ENCODE measurements at places on chromosomes 4 and X.
A peak's percentile ranks its signal among the peaks of the same experiment; 100 is the strongest.

DNA sequence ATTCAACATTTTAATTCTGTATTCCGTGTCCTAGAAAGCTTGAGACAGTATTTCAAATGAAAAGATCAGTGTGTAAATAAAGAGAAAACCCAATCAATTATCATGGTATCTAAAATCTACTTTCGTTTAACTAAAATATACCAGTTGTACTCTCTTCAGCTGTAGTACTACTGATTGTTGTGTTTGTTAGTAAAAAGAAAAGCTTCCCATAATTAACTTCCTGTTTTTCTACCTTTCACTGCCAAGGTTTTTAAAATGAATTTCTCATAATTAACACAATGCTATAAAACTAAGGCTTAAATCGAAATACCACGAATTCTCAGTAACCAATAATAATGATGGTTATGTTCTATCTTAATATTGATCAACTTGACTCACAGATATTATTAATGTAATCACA lies 37.4 kb downstream of the PPP3CA start:
- no peak overlapping the region for H3K27ac ChIP-seq
- peaks cover under 1% of the 10 kb centered on the region for H3K36me3 ChIP-seq
- H3K27me3 ChIP-seq, result no peaks in the 10 kb centered on the region
- peaks cover 37% of the 10 kb centered on the region for H3K4me1 ChIP-seq
- H3K4me3 ChIP-seq, result no peak overlapping the region
- no peak for DNase-seq

DNA sequence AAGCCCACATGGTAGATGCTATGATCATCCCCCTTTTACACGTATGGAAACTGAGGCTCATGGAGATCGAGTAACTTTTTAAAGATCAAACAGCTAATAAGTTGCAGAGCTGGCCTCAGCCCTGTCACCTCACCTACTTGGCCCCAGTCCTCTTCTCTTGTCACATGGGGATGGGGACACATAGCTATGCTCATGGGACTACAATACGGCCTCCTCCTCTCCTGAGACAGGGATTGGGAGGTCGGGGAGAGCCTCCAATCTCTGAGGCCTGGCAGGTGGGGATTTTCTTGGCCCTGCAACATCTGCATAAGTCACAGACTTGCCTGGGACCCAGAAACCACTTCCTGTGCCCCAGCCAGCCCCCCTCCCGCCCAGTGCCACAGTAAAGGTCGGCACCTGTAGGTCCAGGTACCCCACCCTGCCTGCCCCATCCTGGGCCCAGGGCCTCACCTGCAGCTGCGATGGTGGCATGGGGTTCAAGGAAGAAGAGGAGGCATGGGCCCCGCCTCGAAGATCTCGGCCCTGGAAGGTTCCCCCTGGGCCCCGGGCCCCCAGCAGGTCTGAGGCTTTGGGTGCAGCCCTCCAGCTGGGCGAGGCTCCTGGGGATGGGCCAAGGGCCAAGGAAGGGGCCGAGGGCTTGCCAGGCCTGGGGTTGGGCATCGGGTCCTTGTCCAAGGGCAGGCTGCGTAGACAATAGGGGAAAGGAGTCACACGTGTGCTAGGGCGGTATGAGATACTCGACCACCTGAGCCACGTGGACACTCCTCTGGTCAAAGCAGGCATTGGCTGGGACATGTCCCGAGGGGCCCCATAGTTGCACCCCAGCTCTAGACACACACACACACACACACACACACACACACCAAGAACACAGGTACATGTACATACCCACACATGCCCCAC lies 6.4 kb downstream of the FOXP3 start:
- DNase-seq, result no peak
- no peak overlapping the region for H3K4me3 ChIP-seq
- H3K27me3 ChIP-seq, result peaks cover 5% of the 10 kb centered on the region
- H3K4me1 ChIP-seq, result no peaks in the 10 kb centered on the region
- no peaks in the 10 kb centered on the region for H3K36me3 ChIP-seq

DNA sequence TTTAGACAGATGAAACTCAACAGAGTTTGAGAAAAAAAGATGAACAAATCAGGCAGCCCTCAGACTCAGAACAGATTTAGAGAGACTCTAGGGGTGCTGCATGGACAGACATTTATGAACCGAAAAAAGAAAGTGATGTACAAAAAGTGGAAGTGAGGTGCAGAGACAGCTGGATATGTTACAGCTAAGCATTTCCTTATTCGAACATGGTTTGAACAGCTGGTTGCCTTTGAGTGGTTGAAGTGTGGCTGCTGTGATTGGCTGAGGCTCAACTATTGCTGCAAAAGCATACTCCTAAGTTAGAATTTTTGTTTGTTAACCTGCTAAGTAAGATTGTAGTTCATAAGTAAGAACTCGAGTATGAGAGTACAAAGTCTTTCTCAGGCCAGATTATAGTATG lies 331.5 kb upstream of the PABPC4L start:
- H3K27me3 ChIP-seq, result no peaks in the 10 kb centered on the region
- H3K4me3 ChIP-seq, result no peak overlapping the region
- no peaks in the 10 kb centered on the region for H3K4me1 ChIP-seq
- no peak overlapping the region for H3K27ac ChIP-seq

DNA sequence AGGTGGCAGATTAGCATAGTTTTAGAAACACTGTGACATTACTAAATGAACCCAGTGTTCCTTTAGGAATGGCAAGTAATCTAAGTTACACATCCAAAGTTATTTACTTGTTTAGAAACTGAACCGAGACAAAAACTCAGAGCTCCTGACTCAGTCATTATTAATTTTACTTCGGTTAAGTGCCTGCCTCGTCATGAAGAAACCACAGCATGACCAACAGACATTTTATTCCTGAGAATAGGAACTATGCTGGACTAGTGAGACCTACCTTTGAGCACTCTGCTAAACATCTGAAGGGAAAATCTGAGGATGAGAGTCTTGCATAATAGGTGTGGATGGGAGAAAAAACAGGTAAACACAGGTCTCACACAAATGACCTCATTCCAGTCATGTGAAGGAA lies 2.5 kb downstream of the BEX1 start:
- DNase-seq, result no peak
- no peak overlapping the region for H3K4me3 ChIP-seq
- no peaks in the 10 kb centered on the region for H3K36me3 ChIP-seq
- no peak overlapping the region for H3K27ac ChIP-seq
- H3K27me3 ChIP-seq, result peaks cover 4% of the 10 kb centered on the region

GRCh38 chr4:41693629-41694028 lies 54.9 kb downstream of the PHOX2B start:
- H3K27ac ChIP-seq, result no peak overlapping the region
- H3K4me1 ChIP-seq, result peaks cover 15% of the 10 kb centered on the region
- H3K27me3 ChIP-seq, result peaks cover 4% of the 10 kb centered on the region
- H3K36me3 ChIP-seq, result peaks cover 7% of the 10 kb centered on the region

GRCh38 chr4:10684631-10685030 lies at the start of gene CLNK:
Gene CLNK (minus strand): TSS chr4:10684768. CDS start chr4:10667869, 16,899 bp downstream.
- no peaks in the 10 kb centered on the region for H3K36me3 ChIP-seq
- no peaks in the 10 kb centered on the region for H3K4me1 ChIP-seq
- no peak within 1 kb of the TSS for H3K4me3 ChIP-seq
- H3K27ac ChIP-seq, result no peak within 1 kb of the TSS

DNA sequence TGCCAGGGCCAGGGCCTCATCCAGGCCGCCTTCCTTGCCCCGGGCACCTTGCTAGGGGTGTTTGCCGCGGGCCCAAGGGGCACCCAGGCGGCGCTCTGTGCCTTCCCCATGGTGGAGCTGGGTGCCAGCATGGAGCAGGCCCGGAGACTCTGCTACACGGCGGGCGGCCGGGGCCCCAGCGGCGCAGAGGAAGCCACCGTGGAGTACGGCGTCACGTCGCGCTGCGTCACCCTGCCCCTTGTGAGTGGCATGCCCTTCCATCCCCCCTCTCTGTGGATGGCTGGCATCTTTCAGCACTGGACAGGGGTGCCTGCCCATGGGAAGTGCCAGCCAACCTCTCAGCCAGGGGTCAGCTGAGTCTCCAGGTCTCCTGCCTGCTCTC lies 3.6 kb downstream of the PLXNB3 start:
- peaks cover 7% of the 10 kb centered on the region for H3K4me1 ChIP-seq
- H3K27ac ChIP-seq, result no peak overlapping the region
- no peak for DNase-seq
- H3K27me3 ChIP-seq, result no peaks in the 10 kb centered on the region

DNA sequence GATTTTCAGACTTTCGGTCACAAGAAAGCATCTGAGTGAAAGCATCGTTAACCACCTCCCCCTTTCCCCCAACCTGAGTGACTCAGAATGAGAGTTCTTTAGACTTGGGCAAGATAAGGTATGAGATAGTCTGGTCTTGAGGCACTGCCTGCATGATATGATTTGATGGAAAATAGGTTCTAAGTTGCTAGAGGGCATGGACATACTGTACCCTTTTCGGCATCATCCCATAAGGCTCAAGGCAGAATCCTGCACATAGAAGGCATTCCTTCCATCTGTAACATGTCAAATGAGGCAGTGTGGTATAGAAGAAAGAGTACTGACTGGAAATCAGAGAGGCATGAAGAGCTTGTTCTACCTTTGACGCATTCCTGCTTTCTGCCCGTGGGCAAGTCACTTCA lies 16.8 kb upstream of the AMOT start:
- DNase-seq, result no peak
- H3K4me1 ChIP-seq, result no peaks in the 10 kb centered on the region
- no peaks in the 10 kb centered on the region for H3K36me3 ChIP-seq
- no peak overlapping the region for H3K27ac ChIP-seq
- H3K27me3 ChIP-seq, result no peaks in the 10 kb centered on the region
- H3K4me3 ChIP-seq, result no peak overlapping the region

DNA sequence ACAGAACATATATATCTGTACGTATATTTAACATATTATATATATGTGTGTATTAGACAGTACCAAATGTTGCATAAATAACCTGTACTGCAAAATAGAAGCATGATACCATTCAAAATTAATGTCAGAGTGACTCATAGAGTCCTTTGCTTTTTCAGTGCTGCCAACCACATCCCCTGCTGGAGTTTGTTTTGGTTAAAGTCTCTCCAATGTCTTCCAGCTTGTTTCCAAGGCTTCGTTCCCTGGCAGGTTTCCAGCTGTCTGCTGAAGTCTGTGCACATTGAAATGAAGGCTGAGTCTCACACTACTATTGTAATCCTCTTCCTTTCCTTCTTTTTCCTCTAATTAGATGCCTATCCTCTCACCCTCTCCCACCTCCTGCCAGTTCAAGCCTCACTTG lies 14.9 kb downstream of the NRK start:
- H3K27me3 ChIP-seq, result no peaks in the 10 kb centered on the region
- H3K4me3 ChIP-seq, result no peak overlapping the region
- no peak overlapping the region for H3K27ac ChIP-seq
- H3K4me1 ChIP-seq, result no peaks in the 10 kb centered on the region
- no peaks in the 10 kb centered on the region for H3K36me3 ChIP-seq
- peak; percentile 5 for DNase-seq

- H3K27me3 ChIP-seq, result peaks cover 7% of the 10 kb centered on the region
- H3K36me3 ChIP-seq, result peaks cover 8% of the 10 kb centered on the region
- H3K4me1 ChIP-seq, result peaks cover 80% of the 10 kb centered on the region
- H3K27ac ChIP-seq, result peak overlapping the region; percentile 97
- no peak for DNase-seq
Measured at GRCh38 chr4:16687845-16688244, 210.6 kb downstream of the LDB2 start.

- H3K4me3 ChIP-seq, result no peak overlapping the region
- H3K27ac ChIP-seq, result peak overlapping the region; percentile 34
- peaks cover 90% of the 10 kb centered on the region for H3K4me1 ChIP-seq
- H3K36me3 ChIP-seq, result peaks cover 10% of the 10 kb centered on the region
Measured at GRCh38 chr4:24853142-24853541, 57.8 kb downstream of the SOD3 start.

DNA sequence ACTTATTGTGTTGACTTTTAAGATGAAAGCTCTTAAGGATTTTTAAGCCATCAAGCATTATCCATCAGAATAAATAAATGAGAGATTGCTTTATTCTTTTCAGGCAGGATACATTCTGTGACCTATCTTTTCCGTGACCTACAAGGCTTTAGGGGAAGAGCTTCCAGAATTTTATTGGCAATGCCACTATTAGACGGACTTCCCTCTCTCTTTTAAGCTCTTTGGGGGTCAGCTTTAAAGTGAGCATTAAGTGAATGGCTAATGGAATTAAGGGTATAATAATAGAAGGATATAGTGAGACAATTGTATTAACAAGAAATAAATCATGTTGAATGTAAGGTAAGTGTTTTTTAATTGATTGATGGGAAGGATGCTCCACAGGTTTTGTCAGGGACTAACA lies 273.7 kb downstream of the GPAT3 start:
- no peak for DNase-seq
- H3K4me1 ChIP-seq, result peaks cover 19% of the 10 kb centered on the region
- no peak overlapping the region for H3K27ac ChIP-seq
- peaks cover 2% of the 10 kb centered on the region for H3K27me3 ChIP-seq

- no peak overlapping the region for H3K27ac ChIP-seq
- no peaks in the 10 kb centered on the region for H3K36me3 ChIP-seq
- no peak for DNase-seq
- H3K27me3 ChIP-seq, result no peaks in the 10 kb centered on the region
- H3K4me3 ChIP-seq, result no peak overlapping the region
- H3K4me1 ChIP-seq, result no peaks in the 10 kb centered on the region
Measured at GRCh38 chrX:19911784-19912183, 24.4 kb upstream of the SH3KBP1 start.

GRCh38 chr4:40630335-40631021 lies 814 bp upstream of the RBM47 start:
- H3K27me3 ChIP-seq, result peaks cover 1% of the 10 kb centered on the region
- no peaks in the 10 kb centered on the region for H3K36me3 ChIP-seq
- no peak overlapping the region for H3K27ac ChIP-seq
- peaks cover 46% of the 10 kb centered on the region for H3K4me1 ChIP-seq
- H3K4me3 ChIP-seq, result peak overlapping the region; percentile 94
- DNase-seq, result no peak

- H3K36me3 ChIP-seq, result peaks cover 28% of the 10 kb centered on the region
- H3K4me1 ChIP-seq, result peaks cover 62% of the 10 kb centered on the region
- peaks cover 4% of the 10 kb centered on the region for H3K27me3 ChIP-seq
- H3K27ac ChIP-seq, result peak overlapping the region; percentile 64
- H3K4me3 ChIP-seq, result peak overlapping the region; percentile 19
- DNase-seq, result no peak
Measured at GRCh38 chr4:98568941-98569663, 89.3 kb downstream of the TSPAN5 start.

GRCh38 chrX:8404471-8404870 lies 60.2 kb upstream of the VCX3B start:
- H3K27me3 ChIP-seq, result peaks cover 4% of the 10 kb centered on the region
- H3K36me3 ChIP-seq, result no peaks in the 10 kb centered on the region
- H3K4me3 ChIP-seq, result no peak overlapping the region
- no peak for DNase-seq
- H3K4me1 ChIP-seq, result no peaks in the 10 kb centered on the region

GRCh38 chr4:110412354-110413065 lies 63.4 kb upstream of the ENPEP start:
- peaks cover 8% of the 10 kb centered on the region for H3K27me3 ChIP-seq
- H3K27ac ChIP-seq, result no peak overlapping the region
- no peak overlapping the region for H3K4me3 ChIP-seq
- DNase-seq, result no peak
- no peaks in the 10 kb centered on the region for H3K4me1 ChIP-seq

DNA sequence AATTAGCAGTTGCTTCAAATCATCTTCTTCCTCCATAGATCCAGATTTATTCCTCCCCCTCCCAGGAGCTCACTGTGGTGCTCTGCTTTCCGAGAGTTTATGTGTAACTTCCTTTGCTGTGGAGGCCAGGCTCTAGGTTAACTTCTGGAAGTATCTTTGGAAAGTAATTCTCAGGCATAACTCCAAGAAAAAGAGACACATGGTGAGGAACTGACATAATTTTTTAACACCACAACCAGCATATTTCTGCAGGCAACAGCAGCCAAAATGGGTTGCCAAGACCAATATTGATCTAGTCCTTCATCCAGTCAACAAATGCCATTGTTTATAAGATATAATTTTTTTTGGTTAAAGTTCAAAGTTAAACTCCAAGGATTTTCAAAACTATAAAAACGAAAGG lies 114.5 kb upstream of the RBPJ start:
- H3K36me3 ChIP-seq, result no peaks in the 10 kb centered on the region
- no peak overlapping the region for H3K4me3 ChIP-seq
- peaks cover 21% of the 10 kb centered on the region for H3K4me1 ChIP-seq
- no peak overlapping the region for H3K27ac ChIP-seq
- peaks cover 3% of the 10 kb centered on the region for H3K27me3 ChIP-seq

All from HFFc6 (cell line).